ENCODE measurements at places on chromosomes 13 and 19.

- DNase-seq = no peak
Observed at GRCh38 chr19:43697295-43697694, 18.6 kb upstream of the IRGC start.

GRCh38 chr13:71799324-71799723 is 67.7 kb downstream of the DACH1 start:
- DNase-seq = no peak

DNA sequence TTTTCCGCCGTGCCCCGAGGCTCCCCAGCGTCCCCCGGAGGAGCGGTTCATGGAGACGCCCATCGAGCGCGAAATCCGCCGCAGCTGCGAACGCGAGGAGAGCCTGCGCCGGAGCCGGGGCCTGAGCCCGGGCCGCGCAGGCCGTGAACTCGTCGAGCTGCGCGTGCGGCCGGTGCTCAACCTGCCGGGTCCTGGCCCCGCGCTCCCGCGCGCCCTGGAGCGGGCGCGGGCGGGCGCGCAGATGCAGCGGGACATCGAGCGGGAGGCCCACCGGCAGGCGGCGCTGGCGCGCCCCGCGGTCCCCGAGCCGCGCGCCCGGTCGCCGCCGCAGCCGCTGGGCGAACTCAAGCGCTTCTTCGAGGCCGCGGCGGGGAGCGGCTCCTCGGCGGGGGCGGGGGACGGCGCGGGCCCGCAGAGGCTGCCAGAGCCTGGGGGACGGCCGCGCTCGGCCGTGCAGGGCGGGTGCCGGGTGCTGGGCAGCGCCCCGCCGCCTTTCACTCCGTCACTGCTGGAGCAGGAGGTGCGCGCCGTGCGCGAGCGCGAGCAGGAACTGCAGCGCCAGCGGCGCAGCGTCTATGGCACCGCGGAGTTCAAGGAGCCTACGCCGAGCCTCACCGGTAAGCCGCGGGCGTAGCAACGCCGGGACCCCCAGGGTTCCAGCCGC is 807 bp downstream of the MISP3 start:
- DNase-seq = peak; percentile 75

DNA sequence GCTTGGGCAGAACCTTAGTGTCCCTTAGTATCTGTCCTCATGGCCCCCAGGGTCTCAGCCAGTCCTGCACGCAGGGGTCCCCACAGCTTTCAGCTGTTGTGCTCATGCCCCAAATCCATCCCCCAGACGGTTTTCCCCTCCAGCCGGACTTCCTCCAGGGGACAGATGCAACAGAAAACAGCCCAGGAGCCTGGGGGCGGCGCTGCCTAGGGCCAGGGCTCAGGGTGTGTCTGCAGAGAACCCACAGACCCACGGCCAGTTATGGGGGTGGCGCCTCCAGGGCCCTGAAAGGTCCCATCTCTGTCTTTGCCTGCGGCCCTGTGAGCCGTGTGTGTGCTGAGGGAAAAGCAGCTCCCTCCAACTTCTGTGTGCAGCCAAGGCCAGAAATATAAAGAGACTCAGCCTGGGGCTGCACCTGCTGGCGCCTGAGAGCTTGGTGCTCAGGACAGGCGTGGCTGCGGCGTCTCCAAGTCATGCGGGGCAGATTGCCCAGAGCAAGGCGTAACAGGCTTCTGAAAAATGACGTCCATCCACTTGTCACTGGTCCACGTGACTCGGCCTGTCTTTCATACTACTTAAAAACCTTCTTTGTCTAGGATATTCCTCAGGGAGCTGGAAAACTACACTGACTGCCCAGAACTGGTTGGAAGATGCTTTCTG is 22.1 kb upstream of the F7 start:
- no peak for DNase-seq

DNA sequence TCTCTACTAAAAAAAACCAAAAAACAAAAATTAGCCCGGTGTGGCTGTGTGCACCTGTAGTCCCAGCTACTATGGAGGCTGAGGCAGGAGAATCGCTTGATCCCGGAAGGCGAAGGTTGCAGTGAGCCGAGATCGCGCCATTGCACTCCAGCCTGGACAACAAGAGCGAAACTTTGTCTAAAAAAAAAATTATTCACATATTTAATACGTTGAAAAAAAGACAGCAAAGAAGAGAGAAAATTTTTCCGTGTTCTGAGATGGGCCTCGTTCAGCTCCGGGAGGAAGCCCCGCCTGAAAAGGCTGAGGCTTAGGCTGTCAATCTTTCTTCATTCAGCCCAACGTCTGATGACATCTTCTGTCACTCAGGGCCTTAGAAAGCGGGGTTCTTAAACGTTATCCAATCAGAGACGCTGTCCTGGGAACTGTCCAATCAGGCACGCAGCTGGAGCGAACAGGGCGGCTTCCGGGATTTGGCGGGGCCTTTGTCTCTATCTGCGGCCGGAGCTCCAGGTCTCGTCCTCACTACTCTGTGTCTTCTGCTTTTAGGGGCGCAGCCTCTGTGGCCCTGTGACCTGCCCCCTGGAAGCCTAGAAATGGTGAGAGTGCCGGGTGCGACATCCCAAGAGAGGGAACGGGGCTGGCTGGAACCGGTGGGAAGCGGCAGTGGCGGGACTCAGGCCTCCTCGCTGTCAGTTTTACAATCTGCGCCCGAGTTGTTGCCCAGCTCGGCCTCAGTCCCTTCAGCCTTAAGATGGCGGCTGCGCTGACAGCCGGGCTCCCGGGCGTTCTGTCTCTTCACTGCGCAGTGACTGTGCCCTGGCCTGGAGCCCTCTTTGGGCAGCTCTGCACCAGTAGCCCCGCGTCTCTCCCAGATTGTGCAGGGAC is at the start of gene ZNF726:
Gene ZNF726 (plus strand): TSS at position 485 of the 885 bp plus-strand sequence. CDS start 109 bp downstream, at position 594.
- peak; percentile 68 for DNase-seq

DNA sequence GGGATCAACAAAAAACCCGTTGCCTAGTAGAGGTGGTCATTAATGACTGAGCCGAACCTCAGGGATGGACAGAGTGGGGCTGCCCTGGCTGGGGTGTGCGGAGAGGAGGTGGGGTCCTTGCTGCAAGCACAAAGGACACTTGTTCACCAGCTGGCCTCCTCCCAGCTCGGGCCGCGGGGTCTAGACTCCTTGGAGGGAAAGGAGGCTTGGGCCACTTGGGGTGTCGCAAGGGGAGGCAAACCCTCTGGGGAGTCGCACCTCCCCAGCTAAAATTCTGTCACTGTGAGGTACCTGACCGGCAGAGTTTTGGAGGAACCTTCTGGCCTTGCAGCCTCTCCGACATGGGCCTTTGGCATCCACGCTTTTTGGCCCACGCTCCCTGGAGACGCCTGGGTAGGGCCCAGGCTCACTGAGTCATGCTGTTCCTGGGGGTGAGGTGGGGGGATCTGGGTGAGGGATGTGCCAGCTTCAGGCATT is 8.2 kb downstream of the KLHL26 start:
- no peak for DNase-seq

DNA sequence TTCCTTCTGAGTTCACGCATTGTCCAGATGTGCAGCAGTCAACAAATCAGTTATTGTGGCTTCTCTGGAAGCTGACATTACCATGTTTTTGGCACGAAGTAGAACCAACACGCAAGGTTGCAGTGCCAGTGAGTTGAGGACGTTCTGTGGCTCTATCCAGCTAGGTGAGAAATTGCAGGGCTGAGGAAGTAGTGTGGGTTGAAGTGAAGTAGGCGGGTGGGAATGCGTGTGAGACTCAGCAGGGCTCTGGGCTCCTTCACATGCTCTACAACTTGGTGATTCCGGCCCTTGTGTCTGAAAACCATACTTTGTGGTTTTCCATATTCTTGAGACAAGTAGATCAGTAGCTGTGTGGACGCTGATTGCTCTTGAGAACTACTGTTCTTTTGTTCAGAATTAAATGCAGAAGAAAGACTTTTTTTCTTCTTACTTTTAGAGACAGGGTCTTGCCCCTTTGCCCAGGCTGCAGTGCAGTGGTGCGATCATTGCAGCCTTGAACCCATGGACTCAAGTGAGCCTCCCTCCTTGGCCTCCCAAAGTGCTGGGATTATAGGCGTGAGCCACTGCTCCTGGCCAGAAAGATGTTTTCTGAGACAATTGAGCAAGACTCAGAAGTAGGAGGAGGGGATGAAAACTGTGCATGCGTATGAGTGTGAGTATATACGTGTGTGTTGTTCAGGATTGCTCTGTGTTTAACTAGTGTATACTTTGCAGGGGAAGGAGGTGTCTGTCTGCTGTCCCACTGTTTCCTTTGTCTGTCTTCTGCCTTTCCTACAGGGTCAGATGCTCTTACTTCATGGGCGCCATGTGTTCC is 46.2 kb downstream of the GATAD2A start:
- DNase-seq = no peak

DNA sequence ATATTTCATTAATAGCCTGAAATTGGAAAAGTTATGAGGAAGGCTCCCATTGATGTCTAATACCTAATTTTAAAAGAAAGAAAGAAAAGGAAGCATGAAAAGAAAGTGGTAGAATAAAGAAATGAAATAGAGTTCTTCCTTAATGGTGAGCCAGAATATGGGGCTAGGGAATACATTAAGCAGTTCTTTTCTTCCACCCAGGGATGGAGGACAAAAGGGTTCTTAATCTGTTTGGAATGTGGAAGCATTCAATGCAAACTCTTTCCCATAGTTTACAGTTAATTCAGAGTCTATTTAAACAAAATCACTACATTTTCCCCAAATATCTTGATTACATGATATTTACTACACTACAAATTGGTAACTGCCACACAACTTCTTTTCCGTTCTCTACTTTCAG is 18.4 kb upstream of the ZMYM2 start:
- no peak for DNase-seq

DNA sequence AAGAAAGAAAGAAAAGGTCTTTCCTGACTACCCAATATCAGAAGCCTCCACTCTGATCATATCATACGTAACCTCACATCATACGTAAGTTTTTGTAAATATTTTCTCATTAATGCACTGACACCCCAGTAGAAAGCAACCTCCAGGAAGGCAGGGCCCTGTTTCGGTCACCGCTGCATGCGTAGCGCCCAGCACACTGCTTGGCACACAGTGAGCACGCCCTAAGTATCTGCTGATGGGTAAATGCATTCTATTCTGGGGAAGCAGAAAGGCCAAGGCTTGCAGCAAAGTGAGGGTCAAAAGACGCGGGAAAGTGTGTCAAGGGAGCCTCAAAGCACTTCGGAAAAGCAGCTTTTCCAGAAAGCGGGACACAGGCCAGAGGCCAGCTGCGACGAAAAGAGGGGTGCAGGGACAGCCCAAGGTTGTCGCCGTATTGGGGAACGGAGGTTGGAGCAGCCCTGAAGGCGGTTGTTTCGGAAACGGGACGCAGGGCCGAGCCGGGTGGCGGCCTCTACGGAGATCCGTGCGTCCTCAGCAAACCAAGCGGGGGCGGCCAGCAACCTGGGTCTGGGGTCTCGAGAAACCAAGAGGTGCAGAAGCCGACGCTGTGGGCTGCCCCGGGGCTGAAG is 463 bp downstream of the SUGP1 start:
- no peak for DNase-seq

Data from stimulated activated CD4-positive, alpha-beta T cell treated with anti-CD3 and anti-CD28 coated beads, Interleukin-1b, Interleukin-23, amount 100 ng/mL, for 4 hours (primary cell).